ENCODE measurements at places on chromosomes 13 and 19. TPM values are rescaled to one million over a fixed set of nuclear protein-coding genes. Genes with fewer than 3 reads are reported as not detected.

SPACA4 gene
- not detected for polyA plus RNA-seq

DZIP1 gene
- 8.6 TPM for polyA plus RNA-seq

VSTM2B gene
- polyA plus RNA-seq: not detected

RNF17 gene
- polyA plus RNA-seq: 0.30 TPM

RNF225 gene
- not detected for polyA plus RNA-seq

TSHZ3 gene
- polyA plus RNA-seq: 1.2 TPM

BEST2 gene
- polyA plus RNA-seq: not detected

DNA sequence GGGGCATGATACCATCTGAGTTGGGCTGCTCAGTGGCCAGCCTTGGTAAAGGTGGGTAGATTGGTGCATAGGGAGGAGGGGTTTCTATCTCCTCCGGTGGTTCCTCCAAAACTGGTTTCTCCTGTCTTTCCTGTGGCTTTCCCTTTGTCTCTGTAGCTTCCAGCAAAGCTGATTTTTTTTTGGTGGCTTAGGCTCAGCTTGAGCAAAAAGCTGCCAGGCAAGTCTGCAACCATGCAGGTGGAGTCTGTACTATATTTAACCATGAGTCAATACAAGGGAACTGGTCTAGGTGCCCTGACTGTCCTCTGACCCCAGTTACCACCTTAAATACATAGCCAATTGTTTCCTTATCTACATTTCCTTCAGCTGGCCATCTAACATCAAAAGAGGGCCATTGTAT, 64.0 kb upstream of the ZNF681 start:
- DNase-seq: no peak

GRCh38 chr13:93589788-93590187, 363.2 kb downstream of the GPC6 start:
- DNase-seq: no peak

DNA sequence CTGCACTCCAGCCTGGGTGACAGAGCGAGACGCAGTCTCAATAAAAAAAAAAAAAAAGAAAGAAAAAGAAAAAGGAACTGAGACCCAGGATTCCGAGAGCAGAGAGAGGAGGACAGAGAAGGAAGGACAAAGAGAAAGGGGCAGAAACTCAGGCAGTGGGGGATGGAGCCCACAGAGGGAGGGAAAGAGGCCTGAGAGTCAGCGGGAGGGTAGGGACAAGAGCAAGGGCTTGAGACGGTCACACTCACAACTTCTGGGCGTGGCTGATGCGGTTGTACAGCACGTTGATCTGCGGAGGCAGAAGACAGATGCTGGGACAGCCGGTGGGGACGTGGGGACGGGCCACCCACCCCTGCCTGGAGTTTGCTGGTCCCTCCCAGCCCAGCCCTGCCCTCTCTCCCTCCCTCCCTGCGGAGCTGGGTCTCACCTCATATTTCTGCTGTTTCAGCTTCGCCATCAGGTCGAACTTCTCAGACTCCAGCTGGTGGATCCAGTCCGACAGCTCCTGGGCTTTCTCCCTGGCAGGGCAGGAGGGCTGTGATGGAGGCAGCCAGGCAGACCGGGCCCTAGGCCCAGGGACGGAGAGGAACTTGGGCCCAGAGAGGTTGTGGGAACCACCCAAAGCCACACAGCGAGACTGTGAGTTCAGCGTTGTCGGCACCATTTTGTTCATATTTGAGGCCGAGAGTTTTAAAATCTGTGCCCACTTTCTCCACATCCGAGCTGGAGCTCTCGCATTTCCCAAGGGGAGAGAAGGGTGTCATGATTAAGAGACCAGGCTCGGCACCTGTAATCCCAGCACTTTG, 15.2 kb downstream of the TNNT1 start:
- no peak for DNase-seq

All from endothelial cell of umbilical vein (primary cell).